Aorta (tissue), 5 donors: ENCODE measurements at places on chromosomes 7 and 10. TPM values are rescaled to one million over a fixed set of nuclear protein-coding genes. Genes with fewer than 3 reads are reported as not detected.

PON2 gene
- 27.9 TPM for polyA plus RNA-seq

NEUROD6 gene
- not detected for polyA plus RNA-seq

ELMO1 gene
- polyA plus RNA-seq, result 10.9 TPM

FGFBP3 gene
- polyA plus RNA-seq, result 1.3 TPM

CARD11 gene
- polyA plus RNA-seq, result 0.18 TPM

TRIM74 gene
- not detected for polyA plus RNA-seq

FXYD4 gene
- polyA plus RNA-seq, result not detected

SEMA3C gene
- 3.3 TPM for polyA plus RNA-seq

CD36 gene
- 4.4 TPM for polyA plus RNA-seq

ATE1 gene
- polyA plus RNA-seq, result 8.3 TPM
